Keratinocyte (primary cell): ENCODE measurements at places on chromosomes 5 and 9. TPM values are rescaled to one million over a fixed set of nuclear protein-coding genes. Genes with fewer than 3 reads are reported as not detected.

DNA sequence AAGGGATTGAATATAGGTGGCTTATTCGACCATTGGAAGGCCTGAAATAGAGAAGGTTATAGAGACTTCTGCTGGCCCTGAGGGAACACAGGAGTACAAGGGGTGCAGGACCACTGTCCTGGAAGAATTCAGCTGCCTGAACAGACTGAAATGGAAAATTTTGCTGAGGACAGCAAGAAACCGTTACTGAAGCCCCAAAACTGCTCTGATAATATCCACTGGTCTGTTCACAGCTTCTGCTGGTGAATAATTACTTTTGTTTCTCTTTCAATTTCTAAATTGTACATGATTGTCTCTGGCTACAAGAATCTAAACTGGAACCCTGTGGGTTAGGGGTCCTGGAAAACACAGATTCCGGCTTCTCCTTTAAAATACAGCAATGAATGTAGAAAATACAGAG lies 218.5 kb upstream of the CDH12 start:
- no peak for DNase-seq

DNA sequence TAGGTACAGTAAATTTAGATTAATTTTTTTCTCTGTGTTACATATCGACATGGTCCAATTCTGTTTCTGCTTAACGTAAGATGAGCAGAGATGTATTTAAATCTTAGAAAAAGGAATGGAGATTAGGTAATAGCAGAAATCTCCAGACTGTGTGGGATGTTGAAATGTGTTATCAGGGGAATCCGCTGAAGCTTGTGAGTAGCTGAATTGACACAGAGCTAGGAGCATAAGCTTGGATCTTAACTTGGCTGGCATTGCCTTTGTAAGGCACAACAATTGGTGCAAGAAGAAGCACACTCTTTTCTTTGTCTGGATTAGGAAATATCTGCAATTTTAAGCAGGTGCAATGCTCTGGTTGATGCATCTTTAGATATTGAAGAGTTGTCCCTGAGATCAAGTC lies 53.1 kb downstream of the PLPPR1 start:
- no peak for DNase-seq

Gene GMCL2
- not detected in 3 replicates for polyA plus RNA-seq

GRCh38 chr9:125992557-125992956 lies 245.4 kb downstream of the PBX3 start:
- DNase-seq: no peak

GRCh38 chr9:89659891-89660685 lies 55.3 kb downstream of the GADD45G start:
- no peak for DNase-seq

- no peak for DNase-seq
Observed at GRCh38 chr9:108994695-108995094, 18.6 kb downstream of the CTNNAL1 start.

DNA sequence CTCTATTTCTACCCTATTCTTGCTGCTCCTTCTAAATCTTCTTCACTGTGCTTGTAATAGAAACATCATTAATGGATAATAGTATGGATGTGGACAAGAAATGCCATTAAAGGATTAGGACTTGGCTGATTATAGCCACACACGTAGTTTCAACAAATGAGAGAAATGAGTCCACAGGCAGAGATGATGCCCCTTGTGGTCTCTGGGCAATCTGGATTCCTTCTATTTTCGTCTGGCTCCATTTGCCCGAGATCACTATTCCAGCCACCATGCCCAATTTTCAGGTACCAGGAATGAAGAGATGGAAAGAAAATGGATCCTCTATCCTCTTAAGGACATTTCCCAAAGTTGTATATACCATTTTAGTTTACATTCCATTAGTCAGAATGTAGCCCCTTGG lies 13.2 kb downstream of the VLDLR start:
- DNase-seq: no peak

GRCh38 chr9:119050281-119050680 lies 319.0 kb downstream of the BRINP1 start:
- no peak for DNase-seq

DNA sequence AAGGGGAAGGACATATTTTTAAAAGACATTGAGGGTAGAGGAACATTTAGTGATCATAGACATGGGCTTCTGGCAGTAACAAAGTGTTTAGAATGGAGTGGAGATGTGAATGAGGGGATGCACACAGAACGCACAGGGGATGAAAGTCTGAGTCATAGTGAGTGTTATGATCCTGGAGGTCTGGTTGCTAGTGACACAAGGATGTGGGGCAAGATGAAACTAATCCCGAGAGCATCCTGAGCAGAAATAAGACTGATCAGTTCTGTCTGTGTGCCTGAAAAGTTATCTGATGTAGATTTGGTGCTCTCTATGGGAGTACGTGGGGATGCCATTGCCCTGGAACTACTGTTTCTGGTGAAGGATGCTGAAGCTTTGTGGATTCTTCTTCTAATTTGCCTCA lies 141.1 kb downstream of the CHSY3 start:
- no peak for DNase-seq

GRCh38 chr5:5492087-5492933 lies 69.8 kb downstream of the ICE1 start:
- DNase-seq: no peak

Gene SLC22A4
- polyA plus RNA-seq: 1.00 to 1.5 TPM (median 1.4 TPM) in 3 replicates

GRCh38 chr9:87004016-87004415 lies 56.7 kb upstream of the GAS1 start:
- DNase-seq: no peak

GRCh38 chr9:115972362-115972761 lies 181.2 kb upstream of the PAPPA start:
- DNase-seq: no peak

Gene RNF208
- 0.15 to 0.19 TPM in 2 of 3 replicates, not detected in the other for polyA plus RNA-seq

Gene IL3
- not detected in 3 replicates for polyA plus RNA-seq

- no peak for DNase-seq
Observed at GRCh38 chr5:107532169-107532878, 138.4 kb downstream of the EFNA5 start.

GRCh38 chr9:114413861-114414301 lies 26.1 kb upstream of the AKNA start:
- no peak for DNase-seq

DNA sequence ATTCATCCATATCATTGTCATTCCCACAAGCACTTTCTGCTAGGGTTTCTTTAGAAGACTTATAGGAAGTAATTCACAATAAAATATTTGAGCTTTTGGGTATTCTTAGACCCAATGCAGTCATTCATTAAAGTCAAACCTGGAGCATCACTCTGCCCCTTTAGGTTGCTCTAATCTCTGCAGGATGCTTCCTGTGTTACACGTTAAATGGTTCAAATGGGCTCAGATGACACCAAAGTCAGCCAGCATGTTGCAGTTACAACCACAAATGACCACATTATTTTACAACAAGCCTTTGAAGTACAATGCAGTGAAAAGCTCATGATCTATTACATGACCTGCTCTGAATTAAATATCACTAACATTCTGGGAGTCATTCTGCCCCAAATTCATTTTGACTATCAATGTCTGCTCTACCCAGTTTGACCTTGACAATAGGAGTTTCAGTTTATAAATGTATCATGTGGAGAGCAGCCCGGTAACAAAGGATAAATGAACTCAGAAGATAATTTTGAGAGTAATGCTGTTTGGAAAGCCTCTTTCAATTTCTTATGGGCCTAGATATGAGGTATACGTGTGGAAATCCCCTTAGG lies 668.6 kb upstream of the DMAC1 start:
- no peak for DNase-seq

DNA sequence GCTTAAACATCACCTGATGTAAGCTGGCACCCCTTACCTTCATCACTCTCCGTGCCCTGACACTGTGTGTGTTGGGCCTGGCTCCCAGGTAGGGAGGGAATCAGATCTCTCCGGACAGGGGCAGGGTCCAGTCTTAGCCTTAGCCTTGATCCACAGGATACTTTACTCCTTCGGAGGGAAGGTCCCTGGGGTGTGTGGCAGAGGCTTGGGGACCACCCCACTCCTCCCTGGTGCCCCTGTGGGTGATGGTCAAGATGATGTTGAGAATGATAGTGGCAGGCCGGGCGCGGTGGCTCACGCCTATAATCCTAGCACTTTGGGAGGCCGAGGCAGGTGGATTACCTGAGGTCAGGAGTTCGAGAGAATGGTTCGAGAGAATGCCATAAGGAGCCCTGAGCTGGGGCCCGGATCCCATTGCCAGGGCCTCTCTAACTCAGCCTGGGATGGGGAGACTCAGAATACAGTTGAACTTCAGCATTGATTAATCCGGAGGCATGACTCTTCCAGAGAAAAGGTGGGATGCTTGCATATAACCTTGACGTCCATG lies 269.5 kb downstream of the HSPA4 start:
- no peak for DNase-seq

DNA sequence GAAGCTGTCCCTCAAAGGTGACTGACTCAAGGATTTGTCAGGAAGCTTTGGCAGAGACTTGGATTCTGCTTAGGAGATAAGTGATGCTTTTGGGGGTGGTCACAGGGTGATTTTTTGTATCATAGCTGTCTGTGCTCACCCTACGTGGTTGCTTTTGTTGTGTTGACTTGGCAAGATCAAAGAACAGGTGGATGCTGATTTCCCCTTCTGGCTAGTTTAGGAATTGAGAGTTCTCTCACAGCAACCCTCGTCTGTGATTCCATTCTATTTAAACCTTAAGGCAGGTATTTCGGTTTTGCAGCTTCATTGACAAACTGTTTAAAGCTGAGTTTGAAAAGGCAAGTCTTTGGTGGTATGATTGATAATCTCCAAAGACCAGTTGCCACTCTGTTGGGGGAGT lies 27.2 kb downstream of the ARHGAP26 start:
- no peak for DNase-seq

Gene NTRK2
- 0.03 to 0.10 TPM (median 0.08 TPM) in 3 replicates for polyA plus RNA-seq

GRCh38 chr9:2466703-2467102 lies 154.9 kb upstream of the VLDLR start:
- DNase-seq: no peak

DNA sequence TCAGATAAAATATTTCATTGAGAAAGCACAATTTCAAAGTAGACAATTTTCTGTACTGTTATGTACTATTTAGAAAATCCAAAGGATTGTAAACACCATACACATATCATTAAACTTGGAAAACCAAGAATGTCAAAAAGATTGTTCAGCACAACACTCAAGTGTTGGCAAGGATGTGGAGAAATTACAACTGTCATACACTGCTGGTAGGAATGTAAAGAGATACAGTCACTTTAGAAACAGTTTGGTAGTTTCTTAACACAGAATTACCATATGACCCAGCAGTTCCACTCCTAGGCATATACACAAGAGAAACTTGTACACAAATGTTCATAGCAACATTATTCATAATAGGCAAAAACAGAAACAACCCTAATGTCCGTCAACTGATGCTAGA lies 71.2 kb downstream of the OR2K2 start:
- no peak for DNase-seq

GRCh38 chr9:72576087-72576486 lies 54.7 kb downstream of the TMC1 start:
- DNase-seq: no peak

- DNase-seq: no peak
Observed at GRCh38 chr9:5832538-5833529, at the start of gene ERMP1. Gene ERMP1, minus strand, starts transcription at chr9:5833117. Its CDS starts 90 bp downstream, at chr9:5833027.

DNA sequence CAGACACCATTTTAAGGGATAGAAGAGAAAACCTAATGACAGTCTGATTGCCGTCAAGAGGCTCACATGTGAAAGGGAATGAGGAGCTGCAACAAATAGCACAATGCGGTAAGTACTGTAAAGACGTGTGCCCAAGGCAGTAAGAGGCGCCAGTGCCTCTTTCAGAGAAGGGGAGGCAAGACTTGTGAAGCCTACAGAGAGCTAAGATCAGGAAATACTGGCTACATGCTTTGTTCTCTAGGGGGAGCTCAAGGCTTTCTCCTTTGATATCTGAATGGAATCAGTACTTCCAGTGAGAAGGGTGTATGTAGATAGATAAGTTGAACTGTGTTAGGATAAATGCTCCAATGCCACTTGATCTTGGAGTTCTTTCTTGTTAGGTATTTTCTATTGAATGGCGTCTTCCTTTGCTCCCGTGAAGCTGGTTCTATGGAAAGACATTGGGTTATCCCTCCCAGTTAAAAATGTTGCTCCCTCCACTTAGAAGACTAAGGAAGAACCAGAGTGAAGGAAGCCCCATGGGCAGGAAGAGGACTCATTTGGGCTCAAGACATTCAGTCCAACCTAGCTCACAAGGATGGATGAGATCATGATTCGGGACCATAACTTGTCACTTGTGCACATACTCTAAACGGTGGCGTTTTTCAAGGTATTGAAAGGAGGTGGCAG lies 23.5 kb upstream of the ALDOB start:
- no peak for DNase-seq

GRCh38 chr9:91720313-91720712 lies 229.7 kb downstream of the ROR2 start:
- DNase-seq: peak; percentile 32

- no peak for DNase-seq
Observed at GRCh38 chr5:55601628-55602027, 66.9 kb upstream of the PLPP1 start.

- no peak for DNase-seq
Observed at GRCh38 chr5:126483156-126483555, 59.9 kb downstream of the GRAMD2B start.

DNA sequence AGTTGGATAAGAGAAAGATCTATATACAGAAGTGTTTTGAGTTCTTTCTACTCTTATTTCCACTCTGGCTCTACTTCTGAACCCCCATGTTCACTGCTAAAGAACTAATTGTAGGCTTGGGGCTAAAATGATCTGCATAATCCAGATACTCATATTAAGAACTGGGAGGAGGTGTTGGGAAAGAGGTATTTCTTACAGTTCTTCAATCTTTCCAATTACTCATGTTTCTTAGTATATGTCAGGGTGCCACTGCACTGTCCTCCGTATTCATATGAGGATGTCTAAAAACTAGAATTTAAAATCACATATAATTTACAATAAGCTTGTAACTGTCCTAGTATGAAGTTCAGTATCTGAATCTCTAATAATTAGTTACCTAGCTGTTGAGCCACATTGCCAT lies 12.7 kb downstream of the NIPBL start:
- no peak for DNase-seq

DNA sequence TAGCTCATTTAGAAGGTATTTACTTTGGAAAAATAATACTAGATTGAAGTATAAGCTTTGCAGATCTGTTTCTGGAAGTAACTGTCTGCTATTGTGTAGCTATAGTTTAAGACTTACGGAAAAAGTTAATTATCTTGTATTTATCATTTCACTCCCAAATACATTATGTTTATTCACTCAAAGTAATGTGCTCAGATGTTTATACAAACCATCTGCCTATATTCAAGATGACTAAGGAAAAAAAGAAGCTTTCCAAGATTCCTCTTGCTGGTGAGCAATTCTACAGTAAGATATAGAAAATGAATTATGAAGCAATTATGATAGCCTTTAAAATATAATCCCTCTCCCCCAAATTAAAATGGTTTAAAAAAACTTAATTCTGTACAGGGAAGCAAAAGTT lies 137.9 kb downstream of the KIAA0825 start:
- DNase-seq: no peak

- DNase-seq: no peak
Observed at GRCh38 chr9:103014242-103014641, 19.1 kb downstream of the CYLC2 start.

DNA sequence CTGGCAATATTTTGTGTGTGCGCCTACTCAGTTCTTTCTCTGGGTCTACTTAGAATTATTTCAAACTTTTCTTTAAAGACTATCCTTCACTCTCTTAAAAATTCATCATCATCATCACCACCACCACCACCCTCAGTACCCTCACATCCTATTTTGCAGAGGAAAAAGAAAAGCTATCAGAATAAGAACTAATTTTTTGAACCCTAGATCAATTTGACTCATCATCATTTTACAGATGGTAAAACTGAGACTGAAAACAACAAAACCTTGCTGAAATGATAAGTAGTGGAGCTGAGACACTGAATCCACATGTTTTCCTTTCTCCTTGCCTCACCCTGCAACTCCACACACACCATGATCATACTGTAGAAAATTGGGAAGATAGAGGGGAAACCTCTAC lies 119.3 kb downstream of the SSBP2 start:
- DNase-seq: no peak

Gene PCDHGC5
- polyA plus RNA-seq: 0.77 to 1.6 TPM (median 1.5 TPM) in 3 replicates

Gene WASHC1
- polyA plus RNA-seq: 5.3 to 12.3 TPM (median 7.7 TPM) in 3 replicates
